Hematopoietic multipotent progenitor cell treated with erythropoietin and hydrocortisone succinate and interleukin-3 and kit ligand, for 4 days (in vitro differentiated cells): ENCODE measurements at places on chromosomes 7 and 10.

GRCh38 chr7:142626420-142627035 lies 122.7 kb upstream of the PRSS1 start:
- peak; percentile 77 for DNase-seq

DNA sequence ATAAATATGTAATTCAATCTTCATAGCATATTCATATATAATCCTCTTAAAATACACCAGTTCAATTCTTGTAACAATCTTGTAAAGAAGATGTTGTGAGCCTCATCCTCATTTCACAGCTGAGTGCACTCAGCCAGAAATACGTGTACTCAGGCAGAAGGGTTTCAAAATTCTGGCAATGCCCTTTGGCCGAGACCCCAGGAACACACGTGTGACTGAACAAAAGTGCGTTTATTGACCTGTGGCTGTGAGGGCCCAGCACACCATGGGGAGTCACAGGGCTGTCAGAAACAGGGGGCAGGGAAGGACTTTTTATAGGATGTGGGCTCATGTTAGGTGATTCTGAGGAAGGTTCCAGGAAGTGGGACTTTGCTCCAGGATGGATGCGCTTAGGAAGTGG lies 21.5 kb downstream of the GIMAP8 start:
- DNase-seq: no peak

DNA sequence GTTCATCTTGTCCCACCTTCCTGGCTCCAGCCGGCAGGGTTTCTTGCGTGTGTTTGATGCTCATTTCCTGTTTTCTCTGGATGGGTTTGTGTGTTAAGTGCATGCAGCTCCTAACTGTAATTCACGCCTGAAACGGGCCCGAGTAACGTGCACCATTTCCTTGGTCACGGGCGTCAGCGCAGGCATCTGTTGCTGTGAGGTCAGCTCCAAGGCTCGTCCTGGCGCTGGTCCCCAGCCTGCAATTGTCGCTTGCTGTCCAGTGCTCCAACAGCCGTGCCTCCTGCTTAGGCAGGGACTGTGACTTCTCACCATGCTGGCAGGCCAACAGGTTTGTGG lies 201.1 kb downstream of the GLRX3 start:
- no peak for DNase-seq

DNA sequence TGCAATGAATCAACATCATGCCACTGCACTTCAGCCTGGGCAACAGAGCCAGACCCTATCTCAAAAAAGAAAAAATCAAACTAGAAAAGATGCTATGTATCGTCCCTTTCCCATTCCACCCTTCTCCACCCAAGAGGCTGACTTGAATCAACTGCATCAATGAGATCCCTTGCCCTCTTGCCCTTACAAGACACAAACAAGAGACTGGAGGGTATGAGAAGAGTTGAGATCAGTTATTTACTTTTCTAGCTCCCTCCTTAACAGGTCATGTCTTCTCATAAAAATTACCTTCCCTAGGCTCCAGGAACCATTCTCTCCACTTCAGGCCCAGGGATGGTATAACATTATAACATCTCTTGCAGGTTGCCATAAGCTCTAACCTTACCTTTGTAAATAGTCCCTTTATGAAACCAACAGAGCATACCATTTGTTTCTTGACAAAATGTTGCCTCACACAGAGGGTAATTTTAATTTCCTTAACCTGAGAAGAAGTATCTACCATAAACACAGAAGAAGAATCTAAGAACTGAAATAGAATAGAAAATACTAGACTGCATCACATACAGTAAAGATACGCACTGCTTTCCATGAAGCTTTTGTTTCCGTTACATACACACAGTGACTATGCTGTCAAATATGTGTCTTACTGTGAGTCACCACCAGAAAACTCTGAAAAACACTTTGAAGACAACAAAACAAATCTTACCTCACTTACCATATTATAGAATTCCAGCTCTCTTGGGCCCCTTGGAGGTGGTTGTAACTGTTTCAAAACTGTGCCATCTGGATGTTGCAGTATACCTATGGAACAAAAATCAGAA lies 30.5 kb downstream of the IPMK start:
- DNase-seq: no peak

DNA sequence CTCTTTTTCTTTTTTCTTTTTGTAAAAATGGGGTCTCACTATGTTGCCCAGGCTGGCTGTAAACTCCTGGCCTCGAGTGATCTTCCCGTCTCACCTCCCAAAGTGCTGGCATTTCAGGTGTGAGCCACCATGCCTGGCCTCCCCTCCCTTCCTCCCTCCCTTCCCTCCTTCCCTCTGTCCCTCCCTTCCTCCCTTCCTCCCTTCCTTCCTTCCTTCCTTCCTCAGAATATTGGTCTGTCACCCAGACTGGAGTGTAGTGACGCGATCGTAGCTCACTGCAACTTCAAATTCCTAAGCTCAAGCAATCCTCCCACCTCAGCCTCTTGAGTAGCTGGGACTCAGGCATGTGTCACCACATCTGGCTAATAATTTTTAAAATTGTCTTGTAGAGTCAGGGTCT lies 8.4 kb downstream of the AGAP3 start:
- no peak for DNase-seq

- DNase-seq: no peak
These were observed 30.1 kb upstream of the PTPRN2 start for GRCh38 chr7:158617737-158618128.

GRCh38 chr7:94441138-94441537 lies 46.4 kb downstream of the COL1A2 start:
- no peak for DNase-seq

GRCh38 chr10:131706952-131707351 lies 193.9 kb upstream of the PPP2R2D start:
- DNase-seq: no peak

DNA sequence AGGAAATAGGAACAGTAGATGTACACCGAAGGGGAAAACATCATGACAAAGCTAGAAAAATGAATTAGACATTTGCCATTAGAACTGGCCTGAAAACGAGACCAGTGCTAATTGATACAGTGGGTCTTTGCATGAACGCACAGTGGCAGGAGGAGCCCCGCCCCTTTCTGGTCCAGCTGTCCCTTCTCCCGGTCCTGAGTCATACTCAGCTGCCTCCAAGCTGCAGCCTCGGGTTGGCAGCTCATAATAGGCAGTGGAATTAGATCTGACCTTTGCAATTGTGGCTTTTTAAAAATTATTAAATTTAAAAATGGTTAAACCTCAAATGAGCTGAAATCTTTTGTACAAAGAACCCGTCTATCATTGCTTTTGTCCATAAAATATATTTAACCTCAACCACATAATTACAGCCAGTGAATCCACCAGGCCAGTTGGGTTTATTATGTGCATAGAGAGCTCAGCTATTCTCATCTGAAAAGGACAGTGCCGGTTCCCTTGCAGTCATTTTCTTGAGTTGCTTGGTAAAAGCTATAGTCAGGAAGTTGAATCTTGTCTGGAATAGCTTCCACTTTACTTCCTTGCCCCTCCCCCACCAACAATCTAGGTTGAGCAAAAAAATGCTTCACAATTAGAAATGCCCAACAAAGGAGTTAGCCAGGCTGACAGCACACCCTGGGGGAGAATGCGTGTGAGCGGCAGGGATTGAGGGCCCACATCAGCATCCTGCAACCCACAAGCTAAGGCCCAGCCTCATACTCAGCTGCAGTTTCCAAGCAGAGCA lies 147.1 kb downstream of the BUB3 start:
- DNase-seq: no peak

GRCh38 chr10:123141791-123142700 lies 5.9 kb upstream of the HMX2 start:
- DNase-seq: no peak

DNA sequence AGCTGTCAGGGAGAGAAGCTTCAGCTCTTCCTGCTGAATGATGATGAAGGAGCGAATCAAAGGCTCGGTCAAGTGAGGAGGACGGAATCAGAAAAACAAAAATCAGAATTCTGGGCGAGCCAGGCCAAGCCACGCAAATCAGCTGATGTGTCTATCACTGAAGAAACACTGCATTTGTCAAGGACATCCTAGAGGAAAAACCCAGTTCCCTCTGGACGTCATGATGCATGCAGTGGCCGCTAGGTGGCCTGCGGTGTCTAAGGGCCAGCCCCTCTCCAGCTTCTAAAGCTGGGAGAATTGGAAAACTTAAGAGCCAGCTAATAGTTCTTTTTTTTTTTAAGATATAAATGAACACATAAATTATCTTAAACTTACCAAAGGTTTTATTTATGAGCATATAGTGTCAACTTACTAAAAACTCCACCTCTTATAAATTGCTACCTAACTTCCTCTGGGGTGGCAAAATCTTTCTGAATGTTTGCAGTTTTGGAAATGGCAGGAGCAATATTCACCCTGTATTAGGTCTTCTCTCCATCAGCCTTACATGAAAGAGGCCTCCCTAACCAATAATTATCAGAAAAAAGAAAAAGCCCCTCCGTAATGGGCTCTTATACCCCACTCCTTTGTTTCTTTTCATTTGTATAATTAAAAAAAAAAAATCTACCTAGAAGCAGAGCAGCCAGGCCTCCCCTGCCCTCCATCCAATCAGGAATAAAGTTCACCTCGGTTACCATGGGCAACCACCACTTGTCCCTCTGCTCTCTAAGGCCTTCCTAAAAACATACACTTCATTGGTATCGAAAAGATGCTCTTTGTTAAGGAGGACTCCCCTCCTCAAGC lies 186.8 kb downstream of the USP6NL start:
- peak; percentile 56 for DNase-seq

DNA sequence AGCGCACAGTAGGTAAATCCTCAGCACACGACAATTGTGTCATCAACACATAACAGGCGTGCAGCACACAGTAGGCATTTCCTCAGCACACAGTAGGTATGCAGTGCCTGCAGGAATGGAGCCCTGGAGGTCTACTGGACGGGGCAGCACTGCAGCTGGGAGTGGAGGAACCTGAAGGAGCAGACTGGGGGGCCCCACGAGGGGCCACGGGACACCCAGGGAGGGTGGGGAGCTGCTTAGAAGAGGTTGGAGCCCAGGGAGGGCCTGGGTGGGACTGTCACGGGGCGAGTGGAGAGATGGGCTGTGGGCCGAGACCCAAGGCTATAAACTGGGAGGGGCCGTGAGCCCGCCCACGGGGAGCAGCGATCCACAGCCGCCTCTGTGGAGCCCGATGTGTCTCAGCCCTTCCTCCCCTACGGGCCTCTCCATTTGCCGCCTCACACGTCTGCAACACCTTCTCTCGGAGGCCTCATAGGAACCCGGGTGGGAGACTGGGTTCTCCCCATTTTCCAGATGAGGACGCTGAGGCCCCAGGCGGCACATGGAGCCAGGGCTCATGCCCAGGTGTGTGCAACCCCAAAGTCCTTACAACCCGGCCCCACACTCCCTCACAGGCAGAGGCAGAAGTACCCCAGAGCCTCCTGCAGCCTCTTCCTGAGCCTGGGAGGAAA lies 101.5 kb downstream of the MICALL2 start:
- DNase-seq: peak; percentile 49

DNA sequence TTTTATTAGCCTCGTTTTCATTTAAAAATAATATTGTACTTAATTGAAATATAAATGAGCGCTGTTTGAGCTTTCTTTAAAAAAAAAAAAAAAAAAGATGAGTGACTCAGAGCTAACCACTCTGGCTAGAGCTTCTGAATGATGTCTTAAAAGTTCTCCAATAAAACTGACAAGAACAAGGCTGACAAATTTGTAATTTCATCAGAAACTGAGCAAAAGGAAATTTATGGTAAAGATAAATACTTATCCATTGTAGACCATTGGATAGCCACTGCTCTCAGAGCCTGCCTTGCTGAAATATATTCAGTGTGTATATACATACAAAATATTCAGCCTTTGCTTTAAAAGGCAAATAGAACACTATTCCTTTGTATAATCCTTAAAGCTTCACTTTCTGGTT lies 91.2 kb upstream of the OIT3 start:
- no peak for DNase-seq

DNA sequence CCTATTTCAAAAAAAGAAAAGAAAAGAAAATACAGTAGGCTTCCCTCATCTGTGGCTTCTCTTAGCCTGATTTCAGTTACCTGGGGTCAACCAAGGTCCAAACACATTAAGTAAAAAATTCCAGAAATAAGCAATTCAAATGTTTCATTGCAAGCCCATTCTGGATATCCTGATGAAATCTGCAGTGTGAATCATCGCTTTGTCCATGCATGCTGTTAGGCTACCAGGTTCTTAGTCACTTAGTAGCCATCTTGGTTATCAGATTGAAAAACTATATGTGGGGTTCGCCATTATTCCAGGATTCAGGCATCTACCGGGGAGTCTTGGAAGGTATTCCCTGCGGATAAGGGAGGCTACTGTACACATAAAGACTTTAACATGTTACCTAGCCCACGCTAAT lies 991 bp upstream of the FAM204A start:
- DNase-seq: no peak

DNA sequence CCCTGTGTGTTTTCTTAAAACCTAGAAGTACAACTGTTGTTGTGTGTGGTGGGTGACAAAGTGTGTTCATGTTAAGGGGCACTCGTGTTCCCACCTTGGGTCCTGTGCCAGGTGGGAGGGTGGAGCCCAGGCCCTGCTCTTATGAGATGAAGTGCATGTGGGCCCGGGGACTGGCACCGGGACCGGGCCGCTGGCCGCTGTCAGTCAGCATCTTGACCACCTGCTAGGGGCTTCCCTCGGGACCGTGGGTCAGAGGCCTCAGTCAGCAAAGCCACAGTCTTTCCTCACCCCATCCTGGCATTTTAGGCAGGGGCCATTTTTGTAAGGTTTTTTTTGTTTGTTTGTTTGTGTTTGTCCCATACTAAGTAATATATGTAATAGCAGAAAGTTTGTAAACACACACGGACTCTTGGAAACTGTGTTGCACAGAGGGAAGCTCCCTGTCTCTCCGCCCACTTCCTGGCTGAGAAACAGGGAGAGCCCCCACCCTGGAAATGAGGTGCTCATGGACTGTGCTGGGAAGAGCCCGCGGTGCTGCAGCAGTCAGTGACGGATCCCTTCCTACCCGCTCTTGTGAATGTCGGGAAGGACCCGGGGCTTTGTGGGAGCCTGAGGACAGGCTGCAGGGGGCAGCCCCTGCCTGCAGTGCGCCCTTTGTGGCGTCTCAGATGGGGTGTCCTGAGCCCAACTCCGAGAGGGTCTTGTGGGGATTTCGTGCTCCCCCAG lies 13.4 kb downstream of the AGAP3 start:
- DNase-seq: no peak

DNA sequence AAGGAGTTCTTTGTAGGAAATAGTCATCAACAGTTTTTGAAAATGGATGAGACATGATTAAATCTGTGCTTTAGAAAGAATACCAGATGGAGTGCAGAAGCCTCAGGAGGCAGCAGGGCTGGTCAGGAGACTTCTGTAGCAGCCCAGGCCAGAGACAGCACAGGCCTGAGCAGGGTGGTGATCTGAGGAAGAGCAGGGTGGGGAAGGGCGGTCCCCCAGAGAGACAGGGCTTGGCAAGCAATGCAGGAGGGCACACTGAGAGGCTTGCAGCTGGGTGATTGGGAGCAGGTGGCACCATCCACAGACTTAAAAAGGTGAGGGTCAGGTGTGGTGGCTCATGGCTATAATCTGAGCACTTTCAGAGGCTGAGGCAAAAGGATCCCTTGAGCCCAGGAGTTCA lies 4.3 kb upstream of the SMKR1 start:
- DNase-seq: no peak

GRCh38 chr7:41730668-41731067 lies 27.8 kb upstream of the INHBA start:
- DNase-seq: no peak

GRCh38 chr10:25068152-25069058 lies 52.0 kb downstream of the THNSL1 start:
- DNase-seq: no peak

GRCh38 chr10:34615770-34616169 lies 199.3 kb downstream of the PARD3 start:
- DNase-seq: no peak
